Common myeloid progenitor, CD34-positive (primary cell): ENCODE measurements at places on chromosomes 3 and 15.

DNA sequence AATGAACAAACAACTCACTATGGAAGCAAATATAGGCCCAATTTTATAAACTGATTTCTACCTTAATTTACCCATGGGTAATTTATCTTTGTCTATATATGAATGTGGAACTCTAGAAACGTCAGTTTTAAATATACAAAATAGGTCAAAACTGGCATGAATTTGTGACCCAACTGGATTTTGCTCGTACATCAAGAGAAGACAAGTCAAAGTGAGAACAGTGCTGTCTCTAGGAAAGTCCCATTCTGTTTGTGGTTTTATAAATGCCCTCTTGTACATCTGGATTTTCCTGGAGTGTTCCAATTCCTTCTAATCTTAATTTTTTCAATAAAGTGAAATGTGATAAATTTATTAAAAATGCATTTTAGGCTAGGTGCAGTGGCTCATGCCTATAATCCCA lies 50.2 kb upstream of the ABHD10 start:
- DNase-seq, result no peak

DNA sequence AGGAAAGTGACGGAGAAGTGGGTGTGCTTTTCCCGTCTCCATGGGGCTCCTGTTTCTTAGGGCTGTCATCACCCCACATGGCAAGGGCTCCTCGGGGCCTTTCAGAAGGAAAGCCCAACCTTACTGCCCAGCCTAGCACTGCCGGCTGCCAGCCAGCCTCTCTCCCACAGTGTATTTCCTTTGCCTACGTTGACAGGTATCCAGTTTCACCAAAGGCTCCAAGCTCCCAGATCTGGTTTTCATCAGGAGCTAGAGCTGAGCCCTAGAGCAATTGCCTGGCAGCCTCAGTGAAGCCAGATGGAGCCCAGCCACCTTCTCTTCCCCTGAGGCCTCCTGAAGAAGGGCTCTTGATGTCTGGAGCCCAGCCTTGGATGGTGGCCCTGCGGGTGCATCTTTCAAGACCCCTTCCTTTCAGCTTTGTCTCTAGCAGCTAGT lies 20.2 kb downstream of the CRABP1 start:
- DNase-seq, result no peak

GRCh38 chr3:113812854-113813253 lies 25.7 kb upstream of the GRAMD1C start:
- DNase-seq, result no peak

DNA sequence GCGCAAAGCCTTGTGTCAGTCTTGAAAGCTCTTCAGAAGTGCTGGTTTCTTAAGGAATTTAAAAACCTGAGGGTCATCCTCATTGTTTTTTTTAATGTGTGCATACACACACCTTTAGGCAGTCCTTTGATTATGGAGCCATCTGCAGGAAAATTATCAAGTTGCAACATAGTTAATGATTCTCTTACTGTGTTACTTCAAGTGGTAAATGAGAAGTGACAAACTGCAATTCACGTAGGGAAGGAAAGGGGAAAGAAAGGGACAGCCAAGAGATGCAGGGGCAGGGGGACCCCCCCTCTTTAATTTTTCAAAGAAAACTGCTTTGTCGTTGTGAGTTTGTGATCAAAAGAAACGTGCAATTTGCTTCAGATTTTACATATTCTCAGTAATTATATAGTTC lies 162.4 kb upstream of the CGNL1 start:
- DNase-seq, result peak; percentile 71

DNA sequence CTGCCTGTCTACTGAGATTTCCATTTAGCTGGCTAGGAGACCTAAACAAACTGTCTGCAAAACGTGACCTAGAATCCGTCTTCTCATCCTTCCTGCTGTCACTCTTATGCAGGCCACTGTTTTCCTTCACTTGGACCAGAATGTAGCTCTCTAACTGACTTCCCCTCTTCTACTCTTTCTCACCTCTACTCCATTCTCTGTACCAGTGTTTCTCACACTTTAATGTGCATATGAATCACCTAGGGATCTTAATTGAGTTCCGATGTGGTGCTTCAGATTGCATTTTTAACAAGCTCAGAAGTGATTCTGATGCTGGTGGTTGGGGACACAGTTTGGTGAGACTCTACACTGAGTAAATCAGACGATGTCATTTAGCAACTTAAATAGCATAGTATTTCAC lies 1.6 kb upstream of the GBE1 start:
- peak; percentile 51 for DNase-seq

DNA sequence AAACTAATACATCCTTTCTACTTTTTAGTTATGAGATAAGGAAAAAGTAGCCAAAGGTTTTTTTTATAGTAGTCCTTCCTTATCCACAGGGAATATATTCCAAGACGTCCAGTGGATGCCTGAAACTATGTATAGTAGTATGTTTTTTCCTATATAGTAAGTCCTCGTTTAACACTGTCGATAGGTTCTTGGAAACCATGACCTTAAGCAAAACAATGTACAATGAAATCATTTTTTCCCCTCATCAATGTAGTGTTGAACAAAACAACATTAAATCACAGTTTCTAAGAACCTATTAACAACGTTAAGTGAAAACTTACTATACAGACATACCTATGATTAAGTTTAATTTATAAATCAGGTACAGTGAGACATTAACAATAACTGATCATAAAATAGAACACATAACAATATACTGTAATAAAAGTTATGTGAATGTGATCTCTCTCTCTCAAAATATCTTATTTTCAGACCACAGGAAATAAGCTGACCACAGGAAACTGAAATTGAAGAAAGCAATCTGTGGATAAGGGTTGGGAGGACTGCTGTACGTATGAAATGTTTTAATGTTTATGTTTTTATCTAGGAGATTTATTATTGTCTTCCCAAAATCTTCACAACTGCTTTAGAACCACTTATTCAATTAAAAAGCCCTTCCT lies 20.6 kb downstream of the COPS2 start:
- no peak for DNase-seq

DNA sequence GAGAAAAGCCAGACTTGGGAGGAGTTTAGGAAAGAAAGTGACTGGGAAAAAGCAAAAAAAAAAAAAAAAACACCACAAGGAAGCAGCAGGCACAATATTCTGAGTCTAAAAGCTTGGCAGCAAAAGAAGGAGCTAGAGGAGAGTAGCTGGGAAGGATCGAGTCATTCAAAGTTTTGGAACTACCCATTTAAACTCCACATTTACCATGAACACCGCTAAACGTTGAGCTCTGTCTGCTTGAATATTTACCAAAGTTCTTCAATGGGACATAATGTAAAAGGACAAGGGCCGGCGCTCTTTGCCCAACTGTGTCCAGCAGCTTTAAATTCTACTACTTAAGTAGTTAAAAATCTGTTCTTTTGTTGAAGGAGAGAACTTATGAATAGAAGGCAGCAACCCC lies 481.9 kb downstream of the FOXP1 start:
- no peak for DNase-seq

GRCh38 chr15:60315878-60316277 lies 81.9 kb downstream of the ANXA2 start:
- no peak for DNase-seq

- DNase-seq, result no peak
These were observed 88.7 kb upstream of the MRPL3 start for GRCh38 chr3:131591394-131592014.

DNA sequence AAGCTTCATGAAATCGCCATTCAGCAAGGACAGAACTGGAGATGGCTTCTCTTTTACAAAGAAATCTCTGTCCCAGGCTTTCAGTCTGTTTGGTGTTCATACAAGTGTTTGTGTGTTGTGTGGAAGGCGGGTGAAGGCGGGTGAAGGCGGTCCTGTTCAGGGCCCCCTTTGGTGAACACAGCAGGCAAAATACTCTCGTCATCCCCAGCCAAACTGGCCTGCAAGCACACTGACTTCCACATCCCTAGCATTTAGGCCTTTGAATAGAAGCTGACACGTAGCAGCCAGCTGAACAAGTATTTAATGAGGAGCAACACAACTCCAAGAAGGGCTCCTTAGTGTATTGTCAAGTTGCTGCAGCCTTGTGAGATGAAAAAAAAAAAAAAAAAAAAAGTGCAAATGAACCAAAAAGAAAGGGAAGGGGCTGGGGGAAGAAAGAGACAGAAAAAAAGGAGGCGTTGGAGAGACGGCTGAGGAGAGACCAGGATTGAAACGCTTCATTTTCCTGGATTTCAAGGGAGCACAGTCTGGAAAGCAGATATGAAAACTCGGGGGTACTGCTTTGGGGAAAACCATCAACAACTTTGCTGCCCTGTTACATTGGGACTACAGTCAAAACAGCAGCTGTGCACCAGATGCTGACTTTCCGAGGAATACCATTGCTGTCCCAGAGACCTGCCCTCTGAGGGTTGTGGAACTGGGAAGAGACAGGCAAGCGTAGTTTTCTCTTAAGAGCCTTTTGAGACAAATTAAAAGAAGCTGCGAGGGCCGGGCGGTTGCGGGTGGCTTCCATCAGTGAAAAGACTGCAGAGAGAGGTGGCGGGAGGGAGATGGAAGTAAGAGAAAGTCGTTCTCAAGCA lies 74.6 kb downstream of the TGFBR2 start:
- DNase-seq, result no peak

- DNase-seq, result no peak
These were observed 272.1 kb downstream of the UNC13C start for GRCh38 chr15:54250326-54250725.

DNA sequence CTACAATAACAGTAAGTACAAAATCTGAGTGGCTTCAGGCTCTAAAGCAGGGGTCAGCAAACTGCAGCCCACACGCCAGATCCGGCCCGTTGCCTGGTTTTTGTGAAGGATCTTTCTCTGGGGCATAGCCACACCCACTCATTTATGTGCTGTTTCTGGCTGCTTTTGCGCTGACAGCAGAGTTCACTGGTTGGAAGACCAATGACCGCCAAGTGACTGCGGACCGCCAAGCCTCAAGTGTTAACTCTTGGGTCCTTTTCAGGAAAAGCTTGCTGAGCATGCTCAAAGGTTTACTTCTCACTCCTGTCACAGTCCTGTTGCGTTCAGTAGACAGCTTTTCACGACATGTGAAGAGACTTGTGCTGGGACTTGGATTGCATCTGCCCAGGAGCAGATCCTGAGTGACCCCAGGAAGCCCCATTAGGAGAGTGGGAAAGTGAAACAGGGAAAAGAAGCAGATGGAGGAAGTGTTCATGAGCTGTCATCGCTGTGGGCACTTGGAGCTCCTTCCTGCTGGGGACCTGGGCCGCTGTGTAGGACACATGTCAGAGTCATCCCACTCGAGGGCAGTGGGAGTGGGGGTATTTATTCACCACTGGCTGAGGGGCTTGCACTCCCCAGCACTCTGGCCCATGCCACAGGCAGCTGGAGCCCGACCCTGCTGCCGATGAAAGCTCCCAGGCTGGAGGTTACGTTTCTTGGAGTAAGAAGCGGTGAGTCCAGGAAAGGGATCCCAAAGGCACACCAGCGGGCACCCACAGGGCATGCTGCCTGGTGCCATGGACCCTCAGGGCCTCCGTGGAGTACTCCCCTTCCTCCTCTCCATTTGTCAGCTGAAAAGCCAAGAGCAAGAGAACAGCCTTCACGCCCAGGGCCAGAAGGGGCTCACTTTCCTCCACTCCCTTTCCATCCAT lies 249.1 kb downstream of the PLCL2 start:
- DNase-seq, result no peak

GRCh38 chr15:34012461-34013028 lies 26.5 kb downstream of the AVEN start:
- DNase-seq, result no peak

GRCh38 chr3:106794442-106794841 lies 582.8 kb upstream of the CCDC54 start:
- DNase-seq, result no peak

GRCh38 chr15:68488290-68488689 lies 56.3 kb upstream of the ITGA11 start:
- no peak for DNase-seq

DNA sequence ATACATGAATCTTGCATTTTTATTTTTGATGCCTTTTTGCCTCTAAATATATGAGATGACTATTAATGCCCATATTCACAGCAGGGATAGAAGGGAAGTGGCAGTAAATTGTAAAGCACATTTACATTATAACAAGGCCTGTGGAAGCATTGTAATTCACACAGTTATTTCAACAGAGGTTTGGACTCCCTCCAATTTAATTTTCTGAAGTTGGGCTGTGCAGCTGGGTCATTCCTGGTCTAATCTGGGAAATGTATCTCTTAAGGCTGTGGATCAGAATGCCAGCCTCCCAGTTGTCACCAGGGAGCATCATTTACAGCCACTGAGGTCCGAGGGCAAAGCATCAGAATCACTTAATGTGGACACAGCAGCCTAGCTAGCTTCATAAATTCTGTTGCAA lies 434.5 kb downstream of the MFSD1 start:
- no peak for DNase-seq
